Stimulated activated CD8-positive, alpha-beta memory T cell treated with anti-CD3 and anti-CD28 coated beads, Interleukin-2, amount 100 ng/mL, for 1 hour (primary cell): ENCODE measurements at places on chromosomes 11 and 22.

- no peak for DNase-seq
Measured at GRCh38 chr11:44835296-44835695, 108.5 kb downstream of the TSPAN18 start.

DNA sequence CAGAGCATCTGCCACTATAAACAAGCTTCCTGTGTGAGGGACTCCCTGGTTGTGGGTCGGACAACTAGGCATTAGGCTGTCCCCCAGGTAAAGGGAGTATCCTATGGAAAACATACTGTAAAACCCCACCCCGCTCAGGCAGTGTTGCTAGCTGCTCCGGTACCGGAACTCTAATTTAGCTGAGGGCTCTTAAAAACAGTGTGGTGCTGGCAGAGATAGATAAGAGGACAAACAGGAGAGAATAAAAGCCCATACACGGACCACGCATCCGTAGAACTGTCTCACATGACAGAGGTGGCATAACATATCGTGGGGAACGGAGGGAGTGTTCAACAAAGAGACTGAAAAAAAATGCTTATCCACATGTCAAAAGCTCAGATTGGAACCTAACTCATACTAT lies 3.4 kb upstream of the MOGAT2 start:
- no peak for DNase-seq

- DNase-seq = peak; percentile 70
Measured at GRCh38 chr11:118911880-118912741, 13.6 kb downstream of the BCL9L start.

DNA sequence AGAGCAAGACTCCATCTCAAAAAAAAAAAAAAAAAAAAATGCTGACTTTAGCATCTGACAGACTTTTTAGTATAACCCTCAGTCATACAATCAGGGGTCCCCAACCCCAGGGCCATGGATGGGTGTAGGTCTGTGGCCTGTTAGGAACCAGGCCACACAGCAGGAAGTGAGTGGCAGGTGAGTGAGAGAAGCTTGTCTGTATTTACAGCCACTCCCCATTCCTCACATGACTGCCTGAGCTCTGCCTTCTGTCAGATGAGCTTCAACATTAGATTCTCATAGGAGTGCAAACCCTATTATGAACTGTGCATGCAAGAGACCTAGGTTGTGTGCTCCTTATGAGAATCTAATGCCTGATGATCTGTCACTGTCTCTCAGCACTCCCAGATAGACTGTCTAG lies 3.3 kb downstream of the FAM227A start:
- DNase-seq = no peak

- no peak for DNase-seq
Measured at GRCh38 chr11:47899801-47900200, 51.7 kb upstream of the NUP160 start.

DNA sequence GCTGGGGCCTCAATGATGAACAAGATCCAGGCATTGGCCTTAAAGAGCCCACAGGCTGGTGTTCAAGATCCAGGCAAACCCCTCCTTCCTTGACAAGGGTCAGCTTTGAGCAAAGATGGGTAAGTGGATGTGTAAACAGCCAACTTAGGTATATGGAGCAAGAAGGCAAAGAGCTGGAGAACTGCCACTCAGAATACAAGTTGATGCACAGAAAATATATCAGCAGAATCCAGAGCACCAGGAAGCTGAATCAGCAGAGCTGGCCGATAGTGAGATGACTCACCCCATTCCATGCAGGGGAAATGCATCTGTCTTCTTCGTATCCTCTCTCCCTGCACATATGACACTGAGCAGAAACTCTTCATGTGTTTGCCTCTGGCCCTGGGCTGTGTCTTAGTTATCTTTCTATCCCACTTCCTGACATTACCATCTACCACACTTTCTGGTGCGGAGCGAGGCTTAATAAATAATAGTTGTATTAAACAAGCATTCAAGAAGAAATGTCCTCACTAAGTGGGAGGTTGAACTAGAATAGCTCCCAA lies 57.8 kb downstream of the ENDOD1 start:
- no peak for DNase-seq

DNA sequence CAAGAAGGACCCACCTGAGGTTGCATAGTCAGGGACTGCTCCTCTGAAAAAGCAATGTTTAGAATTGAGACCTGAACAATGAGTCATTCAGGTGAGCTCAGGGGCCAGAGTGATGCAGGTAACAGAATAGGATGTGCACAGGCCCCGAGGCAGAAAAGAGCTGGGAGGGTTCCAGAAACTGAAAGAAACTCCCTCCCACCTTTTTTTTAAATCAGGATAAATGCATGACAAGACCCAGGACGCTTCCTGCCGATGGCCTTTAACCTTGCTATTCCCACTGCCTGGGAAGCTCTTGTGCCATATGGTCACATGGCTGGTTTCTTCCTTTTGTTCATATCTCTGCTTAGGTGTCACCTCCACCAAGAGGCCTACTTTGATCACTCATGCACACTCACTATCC lies 214.2 kb upstream of the ZBED5 start:
- DNase-seq = no peak

GRCh38 chr11:130528298-130529261 lies 80.1 kb downstream of the ADAMTS15 start:
- no peak for DNase-seq
